Activated gamma-delta T cell (primary cell): ENCODE measurements at places on chromosomes 3 and 15.

- DNase-seq: no peak
Measured at GRCh38 chr3:153163393-153163724, 1.3 kb downstream of the RAP2B start.

- DNase-seq: no peak
Measured at GRCh38 chr3:139540651-139541531, 1.3 kb upstream of the RBP1 start.

DNA sequence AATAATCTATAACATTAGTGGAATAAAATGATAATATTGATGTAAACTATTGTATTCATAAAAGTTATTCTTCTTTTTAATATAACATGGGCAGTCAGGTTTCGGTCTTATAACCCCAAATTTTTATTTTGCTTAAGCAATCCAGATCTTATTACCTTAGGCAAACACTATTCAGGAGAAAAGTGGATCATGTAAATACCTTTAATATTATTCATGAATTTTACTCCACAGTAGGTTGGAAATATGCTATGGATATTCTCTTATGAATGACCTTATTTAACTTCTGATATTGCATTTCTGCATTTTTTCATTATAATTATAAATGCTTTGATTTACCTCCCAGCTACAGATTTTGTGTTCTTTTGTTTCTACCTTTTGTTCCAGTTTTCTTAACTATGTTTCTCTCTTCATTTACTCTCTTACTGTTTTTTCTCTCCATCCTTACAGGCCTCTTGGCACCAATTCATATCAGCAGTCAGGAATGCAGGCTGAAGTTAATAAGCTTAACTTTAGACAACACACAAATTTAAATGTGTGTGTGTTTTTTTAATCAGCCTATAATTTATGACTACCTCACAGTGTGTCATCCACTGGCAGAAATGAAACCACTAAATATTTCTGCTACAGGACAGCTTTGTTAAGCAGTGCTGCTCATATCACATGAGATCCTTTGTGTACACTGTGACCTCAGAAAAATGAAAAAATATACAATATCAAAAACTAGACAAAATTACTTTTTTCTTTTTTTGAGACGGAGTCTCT, 111.0 kb downstream of the NSUN3 start:
- no peak for DNase-seq

- DNase-seq: no peak
Measured at GRCh38 chr3:42195879-42196330, 70.1 kb downstream of the CCK start.

DNA sequence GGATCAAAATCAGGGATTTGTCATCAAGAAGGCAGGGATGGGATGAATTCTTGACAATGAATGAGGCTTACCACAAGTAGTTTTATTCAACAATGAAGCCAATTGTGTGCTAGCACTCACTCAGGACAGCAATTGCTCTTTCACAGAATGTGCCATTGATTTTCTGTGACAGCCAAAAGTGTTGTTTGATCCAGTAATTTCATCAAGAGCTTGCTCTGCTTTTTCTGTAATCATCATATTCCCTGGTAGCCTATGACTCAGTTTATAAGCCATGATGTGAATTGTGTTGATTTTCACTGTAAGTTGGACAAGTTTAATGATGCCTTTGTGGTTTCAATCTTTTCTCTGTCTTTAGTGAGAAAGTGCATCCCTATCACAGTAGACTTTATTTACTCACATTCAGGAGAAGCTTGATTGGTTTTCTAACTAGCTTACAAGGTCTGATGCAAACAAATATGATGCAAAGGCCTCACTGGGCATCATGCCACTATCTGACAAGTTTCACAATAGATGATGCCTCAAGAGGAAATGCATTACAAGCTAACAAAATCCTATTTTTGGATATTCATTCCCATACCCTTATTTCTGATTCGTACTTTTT, 13.6 kb upstream of the CSRNP1 start:
- no peak for DNase-seq

- DNase-seq: no peak
Measured at GRCh38 chr3:13896473-13897154, 16.7 kb upstream of the WNT7A start.

- no peak for DNase-seq
Measured at GRCh38 chr15:31473385-31474058, 146.9 kb downstream of the KLF13 start.

- DNase-seq: no peak
Measured at GRCh38 chr3:16297997-16298885, 33.2 kb downstream of the OXNAD1 start.

DNA sequence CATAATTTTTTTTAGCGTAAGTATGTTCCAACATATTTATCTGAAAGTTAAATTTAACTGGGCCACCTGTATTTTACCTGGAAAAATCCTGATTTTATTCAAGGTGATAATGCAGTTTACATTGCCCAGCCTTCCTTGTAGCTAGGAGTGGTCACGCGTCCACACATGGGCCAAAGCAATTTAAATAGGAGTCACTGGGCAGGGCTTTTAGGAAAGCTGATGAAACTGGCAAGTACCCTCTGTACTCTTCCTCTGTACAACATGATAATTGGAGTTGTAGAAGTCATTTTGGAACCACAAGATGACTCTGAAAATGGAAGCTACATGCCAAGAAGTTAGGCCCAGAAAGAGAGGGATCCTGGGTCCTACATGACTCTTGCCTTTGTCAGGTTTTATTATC, 9.5 kb downstream of the BTD start:
- DNase-seq: no peak
